ENCODE measurements at places on chromosomes 13 and 19.
A peak's percentile ranks its signal among the peaks of the same experiment; 100 is the strongest.

DNA sequence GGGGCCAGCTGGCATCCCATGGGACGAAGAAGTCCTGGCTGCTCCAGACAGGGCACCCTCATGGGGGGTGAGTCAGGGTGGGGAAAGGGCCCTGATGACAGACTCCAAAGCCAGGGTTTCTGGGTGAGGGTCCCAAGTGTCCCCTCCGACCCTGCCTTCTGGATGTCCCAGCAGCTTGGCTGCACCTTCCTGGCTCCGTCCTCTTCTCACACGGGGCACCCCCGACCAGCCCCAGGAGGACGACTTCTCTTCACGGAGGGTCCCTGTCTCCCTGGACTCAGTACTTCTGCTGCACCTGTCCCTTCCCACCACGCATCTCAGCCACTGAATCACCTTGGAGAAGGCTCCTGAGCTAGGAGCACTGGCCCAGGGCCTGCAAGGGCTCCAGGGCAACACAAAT lies 19.9 kb downstream of the MIER2 start:
- no peak for DNase-seq

- no peak for DNase-seq
Observed at GRCh38 chr19:19911150-19911549, 10.4 kb downstream of the ZNF93 start.

DNA sequence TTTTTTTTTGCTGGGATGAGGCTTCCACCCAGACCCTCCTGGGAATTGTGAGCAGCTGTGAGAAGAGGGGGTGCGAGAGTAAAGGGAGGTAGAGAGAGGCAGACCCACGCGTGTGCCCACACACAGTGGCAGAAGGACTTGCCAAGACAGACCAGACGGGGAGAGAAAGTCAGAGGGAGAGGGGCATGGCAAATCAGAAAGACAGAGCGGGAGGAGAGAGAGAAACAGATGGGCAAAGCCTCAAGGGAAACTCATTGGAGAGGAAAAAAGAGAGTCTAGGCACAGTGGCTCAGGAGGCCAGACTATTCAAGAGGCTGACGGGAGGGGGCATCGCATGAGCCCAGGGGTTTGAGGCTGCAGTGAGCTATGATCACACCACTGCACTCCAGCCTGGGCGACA lies 17.0 kb downstream of the CATSPERG start:
- DNase-seq, result no peak

DNA sequence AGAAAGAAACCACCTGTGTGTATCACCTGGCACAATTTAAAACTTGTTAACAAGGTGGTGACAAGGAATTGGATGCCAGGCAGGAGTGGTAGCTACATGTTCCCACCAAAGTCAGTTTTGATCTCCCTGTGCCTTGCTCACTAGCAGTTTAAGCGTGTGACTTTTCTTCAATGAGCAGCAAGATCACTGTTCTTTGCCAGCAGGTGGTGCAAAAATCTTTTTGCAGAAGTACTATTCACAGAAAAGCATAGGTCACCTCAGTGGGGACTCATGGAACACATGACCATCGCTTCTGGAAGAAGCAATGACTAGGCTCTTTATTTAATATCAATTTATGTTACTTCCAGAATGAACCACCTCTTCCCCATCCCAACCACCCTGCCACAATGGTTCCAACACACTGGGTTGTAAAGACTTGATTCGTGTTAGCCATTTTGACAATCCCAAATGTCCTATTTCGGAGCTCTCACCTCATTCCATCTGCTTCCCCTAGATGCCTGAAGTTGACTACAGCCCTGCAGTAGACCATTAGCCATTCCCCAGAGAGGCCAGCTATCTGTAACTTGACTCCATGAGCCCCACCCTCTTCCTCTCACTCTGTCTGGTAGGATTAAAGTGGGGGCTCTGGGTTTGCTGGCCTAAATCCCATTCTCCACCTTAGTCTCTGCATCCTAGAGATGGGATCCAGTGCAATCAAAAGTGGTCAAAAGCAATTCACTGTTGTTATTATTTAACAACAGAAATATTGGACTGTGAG lies 59.1 kb upstream of the TNFRSF19 start:
- DNase-seq, result peak; percentile 35

GRCh38 chr13:64397701-64398100 lies 2832.4 kb downstream of the PCDH9 start:
- DNase-seq, result peak; percentile 0
